PC-3 (cell line): ENCODE measurements at places on chromosomes 5 and 9. TPM values are rescaled to one million over a fixed set of nuclear protein-coding genes. Genes with fewer than 3 reads are reported as not detected.

- no peak for DNase-seq
These were observed 71.1 kb upstream of the LRRTM2 start for GRCh38 chr5:138946241-138946623.

DNA sequence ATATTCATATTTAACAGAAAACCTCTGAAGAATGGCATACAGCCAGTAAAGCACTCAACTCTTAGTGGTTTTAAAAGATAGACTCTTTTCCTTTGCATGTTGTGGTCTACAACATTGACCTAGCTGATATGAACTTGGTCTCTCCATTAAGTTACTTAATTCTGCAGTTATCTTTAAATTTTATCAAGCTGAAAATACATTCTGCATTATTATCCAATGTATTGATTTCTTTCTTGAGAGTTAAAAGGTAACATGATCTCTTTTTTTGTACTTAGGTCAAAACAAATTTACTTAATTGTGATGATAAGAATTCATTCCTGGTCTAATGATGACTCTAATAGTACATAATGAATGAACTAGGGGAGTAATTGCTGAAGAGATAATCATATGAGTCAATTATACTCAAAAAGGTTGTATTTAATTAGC, 132.9 kb downstream of the STARD4 start:
- DNase-seq = no peak

Gene EFNA5
- 5.1 and 5.4 TPM in 2 replicates for total RNA-seq

DNA sequence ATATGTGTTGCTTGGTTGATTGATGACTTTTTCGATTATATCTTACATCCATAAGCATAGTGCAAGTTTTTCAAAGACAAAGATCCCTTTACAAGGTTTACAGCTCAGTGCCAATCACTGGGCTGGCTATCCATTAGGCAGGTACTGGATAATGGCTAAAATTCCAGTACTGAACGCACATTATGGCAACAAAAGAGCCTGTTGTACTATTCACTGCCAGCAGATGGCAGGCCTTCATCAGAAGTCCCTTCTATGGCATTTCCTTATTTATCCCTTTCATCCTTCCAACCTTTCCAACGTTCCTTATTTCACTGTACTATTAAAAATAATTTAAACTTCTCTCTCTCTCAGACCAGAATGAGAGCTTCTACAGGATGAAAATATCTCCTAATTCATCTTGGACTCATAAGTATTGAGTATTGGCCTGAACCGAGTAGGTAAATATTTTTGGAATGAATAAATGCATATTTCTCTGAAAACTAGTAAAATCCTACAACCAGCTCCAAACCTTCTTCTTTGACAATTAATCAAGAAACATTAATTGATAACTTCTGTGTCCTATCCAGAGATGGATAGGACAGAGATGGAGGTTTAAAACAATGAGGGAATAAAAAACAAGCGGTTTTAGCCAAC, 6.7 kb upstream of the WNT8A start:
- DNase-seq = peak; percentile 72

GRCh38 chr5:997001-997474, 11.6 kb upstream of the NKD2 start:
- no peak for DNase-seq

GRCh38 chr9:86470326-86470725, 116.1 kb upstream of the TUT7 start:
- DNase-seq = no peak

Gene JMY
- 4.3 and 5.7 TPM in 2 replicates for total RNA-seq

DNA sequence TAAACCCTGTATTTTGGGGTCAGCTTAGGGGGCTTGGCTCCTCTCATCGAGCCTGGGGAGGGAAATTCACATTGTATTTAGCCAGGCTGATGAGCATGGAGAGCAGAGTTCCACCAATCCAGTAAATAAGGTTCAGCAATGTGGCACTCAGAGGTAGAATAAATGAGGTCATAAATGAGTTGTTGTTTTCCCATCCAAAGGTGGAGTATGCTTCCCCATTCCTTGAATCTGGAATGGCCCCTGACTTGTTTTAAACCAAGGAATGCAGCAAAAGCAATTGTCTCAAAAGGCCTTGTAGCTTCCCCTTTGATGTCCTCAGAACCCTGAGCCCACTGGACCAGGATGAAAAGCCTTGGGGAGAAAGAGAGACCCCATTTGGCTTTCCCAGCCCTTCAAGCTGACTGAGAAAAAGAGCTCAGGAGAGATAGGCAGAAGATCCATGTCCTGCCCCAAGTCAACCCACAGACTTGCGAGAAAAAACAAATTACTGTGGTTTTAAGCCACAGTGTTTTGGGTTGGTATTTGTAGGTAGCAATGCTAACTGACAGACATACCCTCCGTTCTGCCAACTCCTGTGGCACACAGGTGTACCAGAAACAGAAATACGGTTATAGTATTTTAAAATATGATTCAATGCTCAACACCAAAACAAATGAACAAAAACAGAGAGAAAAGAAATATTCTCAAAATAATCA, 566.0 kb upstream of the DMAC1 start:
- DNase-seq = no peak

Gene LRRC19
- total RNA-seq = not detected in 2 replicates

Gene GHR
- 2.2 and 5.2 TPM in 2 replicates for total RNA-seq

DNA sequence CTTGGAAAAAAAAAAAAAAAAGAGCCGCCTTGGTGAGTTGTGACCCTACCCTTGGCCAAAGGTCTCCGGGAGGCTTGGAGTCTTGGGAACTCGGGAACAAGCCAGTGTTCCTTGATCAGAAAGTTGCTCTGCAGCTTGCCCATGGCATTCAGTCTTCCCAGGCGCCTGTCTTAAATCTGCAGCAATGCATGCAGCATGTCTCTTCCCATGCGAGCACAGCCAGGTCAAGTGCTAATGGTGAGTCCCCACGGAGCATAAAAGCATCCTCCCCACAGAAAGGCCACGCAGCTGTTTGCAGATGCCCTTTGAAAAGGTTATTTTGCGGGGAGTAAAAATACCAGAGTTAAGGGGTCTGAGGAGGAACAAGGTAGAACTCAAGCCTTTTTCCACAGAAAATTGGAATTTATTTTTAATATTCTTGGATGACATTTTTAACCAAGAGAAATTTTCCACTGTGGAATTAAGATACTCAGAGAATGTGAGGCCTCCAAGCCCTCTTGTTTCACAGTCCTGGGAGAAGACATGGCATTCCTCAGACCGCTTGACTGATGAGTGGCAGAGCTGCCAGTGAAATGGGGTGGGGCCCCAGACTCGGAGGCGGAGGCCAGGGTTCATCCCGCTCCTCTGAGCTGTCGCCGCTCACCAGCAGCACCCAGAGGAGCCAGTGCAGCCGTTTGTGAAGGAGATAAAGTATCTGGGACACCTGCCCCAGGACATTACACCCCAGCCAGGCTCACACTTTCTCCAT, 81.6 kb downstream of the CYFIP2 start:
- DNase-seq = no peak

- DNase-seq = peak; percentile 57
These were observed 89.3 kb upstream of the TNC start for GRCh38 chr9:115207003-115207836.

GRCh38 chr5:132000677-132001453, 10.6 kb downstream of the ACSL6 start:
- no peak for DNase-seq

DNA sequence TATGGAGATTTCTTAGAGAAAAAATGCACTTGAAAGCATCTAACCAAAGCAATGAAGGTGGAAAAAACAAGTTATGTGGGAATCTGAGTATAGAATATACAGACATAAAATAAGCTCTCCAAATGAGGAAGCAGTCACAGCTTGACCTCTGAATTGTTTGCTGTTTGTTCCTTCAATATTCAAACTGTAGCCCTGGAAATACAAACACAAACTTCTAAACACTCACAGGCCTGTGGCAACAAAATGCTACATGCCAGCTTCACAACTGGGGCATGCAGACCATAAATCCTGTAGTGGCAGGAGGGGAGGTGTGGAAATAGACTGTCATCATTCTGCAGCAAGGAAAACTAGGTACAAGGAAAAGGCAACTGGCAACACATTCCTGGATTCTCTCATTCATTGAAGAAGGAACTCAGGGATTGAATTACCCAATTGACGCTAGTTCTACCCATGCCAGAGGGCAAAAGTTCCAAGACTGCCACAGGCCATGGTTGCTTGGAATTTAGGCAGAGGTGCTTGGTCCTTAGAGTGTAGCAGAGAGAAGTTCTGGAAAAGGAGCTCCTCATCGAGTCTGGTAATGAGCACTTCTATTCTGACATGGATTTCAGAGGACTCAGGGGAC, 349.6 kb downstream of the PDE4D start:
- DNase-seq = no peak

Gene SLC25A48
- not detected in 2 replicates for total RNA-seq

GRCh38 chr5:94928891-94929290, 310.4 kb downstream of the SLF1 start:
- no peak for DNase-seq

- no peak for DNase-seq
These were observed 26.4 kb upstream of the CXCL14 start for GRCh38 chr5:135605221-135605620.

DNA sequence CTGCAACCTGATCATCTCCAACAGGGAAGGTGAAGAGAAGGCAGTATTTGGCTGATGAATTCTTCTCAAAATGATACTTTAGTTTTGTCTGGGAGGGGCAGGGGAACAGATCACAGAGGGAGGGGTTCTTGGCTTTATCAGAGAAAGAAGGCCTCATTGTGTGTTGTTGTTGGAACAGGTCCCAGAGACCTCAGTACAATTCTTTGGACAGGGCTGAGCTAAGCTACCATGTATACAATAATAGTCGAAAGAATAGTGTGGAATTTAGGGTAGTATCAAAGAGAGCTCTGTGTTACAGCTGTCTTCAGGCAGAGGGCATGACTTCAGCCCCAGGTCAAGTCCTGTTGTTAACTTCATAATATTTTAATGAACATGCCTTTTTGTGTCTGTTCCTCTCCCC, 39.9 kb downstream of the ARHGAP26 start:
- no peak for DNase-seq

GRCh38 chr5:96963267-96963666, 27.4 kb downstream of the LNPEP start:
- peak; percentile 12 for DNase-seq
